ENCODE measurements at places on chromosomes 16 and 17.

- peak; percentile 2 for DNase-seq
These were observed 8.2 kb upstream of the CD300E start for GRCh38 chr17:74631468-74632450.

GRCh38 chr16:67672739-67673662 lies 6.4 kb downstream of the C16orf86 start:
- peak; percentile 84 for DNase-seq

DNA sequence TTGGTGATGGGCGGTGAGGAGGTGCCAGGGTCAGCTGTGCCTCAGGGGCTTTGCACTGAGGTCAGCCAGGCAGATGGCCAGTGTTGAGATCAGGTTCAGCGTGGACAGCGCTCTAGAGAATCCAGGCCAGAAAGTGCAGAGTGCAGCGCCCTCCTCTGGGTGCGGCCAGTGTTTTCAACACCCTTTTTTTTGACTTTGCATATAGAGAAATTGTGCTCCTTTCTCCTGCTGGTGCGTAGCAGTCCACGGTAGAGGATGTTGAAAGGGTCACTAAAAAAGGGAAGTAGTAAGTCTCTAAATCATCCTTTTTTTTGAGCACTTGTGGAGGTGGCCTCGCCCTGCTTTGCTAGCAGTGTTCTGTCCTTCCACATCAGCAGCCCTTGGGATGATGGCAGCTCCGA lies 53.9 kb downstream of the BANP start:
- no peak for DNase-seq

DNA sequence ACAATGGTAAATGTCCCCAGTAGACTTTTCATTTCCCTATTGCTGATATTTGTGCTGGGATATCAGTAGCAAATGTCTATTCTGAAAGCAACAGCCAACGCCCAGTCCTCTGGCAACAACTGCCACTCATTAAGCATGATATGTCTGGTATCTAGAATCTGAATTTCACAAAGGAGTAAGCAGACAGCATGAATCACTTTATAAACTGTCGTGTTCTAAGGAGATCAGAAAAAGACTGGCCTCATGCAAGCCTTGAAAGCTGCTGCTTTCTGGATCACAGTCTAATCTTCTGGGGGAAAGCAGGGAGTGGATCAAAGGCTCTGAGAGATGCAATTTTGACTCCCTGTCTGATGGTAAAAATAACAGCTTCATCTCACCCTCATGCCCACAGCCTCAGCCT lies 153.1 kb upstream of the NOG start:
- peak; percentile 1 for DNase-seq

DNA sequence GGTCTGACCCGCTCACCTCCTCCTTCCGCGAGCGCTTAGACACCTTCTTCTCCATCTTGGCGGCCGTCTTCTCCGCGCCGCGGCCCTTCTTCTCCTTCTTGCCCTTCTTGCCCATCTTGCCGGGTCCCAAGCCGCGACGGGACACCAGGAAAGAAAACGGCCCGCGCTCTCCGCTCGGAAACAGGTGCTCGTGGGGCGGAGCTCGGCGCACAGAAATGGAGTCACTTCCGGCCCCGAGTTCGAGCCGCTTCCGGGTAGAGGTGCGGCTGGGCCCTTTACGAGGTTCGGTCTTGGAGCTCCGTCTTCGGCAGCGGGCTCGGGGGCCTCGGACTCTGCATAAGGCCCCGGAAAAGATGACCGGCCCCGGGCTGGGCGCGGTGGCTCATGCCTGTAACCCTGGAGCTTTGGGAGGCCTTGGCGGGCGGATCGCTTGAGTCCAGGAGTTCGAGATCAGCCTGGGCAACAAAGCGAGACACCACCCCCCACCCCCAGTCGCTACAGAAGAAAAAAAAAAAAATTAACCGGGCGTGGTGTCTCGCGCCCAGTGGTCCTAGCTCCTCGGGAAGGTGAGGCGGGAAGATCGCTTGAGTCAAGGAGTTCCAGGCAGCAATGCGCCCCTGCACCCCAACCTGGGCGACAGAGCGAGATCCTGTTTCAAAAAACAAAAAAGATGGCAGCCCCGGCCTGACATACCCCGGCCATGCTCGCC lies at the start of gene KLHDC4:
KLHDC4 (minus strand) TSS at position 211 of the 709 bp plus-strand sequence; CDS start at position 115, 96 bp downstream.
- peak; percentile 85 for DNase-seq

GRCh38 chr17:57522042-57523005 lies 222.8 kb downstream of the CCDC182 start:
- no peak for DNase-seq

DNA sequence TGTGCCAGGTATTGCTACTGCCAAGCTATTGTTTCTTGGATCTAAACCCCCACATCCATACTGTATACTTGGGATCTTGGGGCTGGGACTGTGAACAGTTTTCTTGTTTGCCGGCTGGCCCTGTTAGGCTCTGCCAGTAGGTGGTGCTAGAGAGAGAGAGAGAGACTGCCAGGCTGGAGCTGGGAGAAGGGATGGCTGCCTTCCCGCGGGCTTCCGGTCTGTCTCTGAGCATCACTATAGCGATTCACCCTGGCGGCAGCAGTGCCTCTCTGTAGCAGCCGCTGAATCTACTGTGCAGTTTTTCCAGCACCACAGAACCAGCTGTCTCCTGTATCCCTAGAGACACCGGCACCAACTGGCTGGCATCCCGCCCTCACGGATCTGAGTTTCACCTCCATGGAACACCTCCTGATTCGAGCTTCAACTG lies 201.2 kb downstream of the UTP18 start:
- peak; percentile 38 for DNase-seq

- DNase-seq: no peak
These were observed 15.0 kb downstream of the SMPD3 start for GRCh38 chr16:68433316-68433715.

- no peak for DNase-seq
These were observed 214.2 kb upstream of the GSE1 start for GRCh38 chr16:85398688-85399582.

GRCh38 chr17:65294181-65294719 lies 157.1 kb downstream of the RGS9 start:
- peak; percentile 86 for DNase-seq

- peak; percentile 77 for DNase-seq
These were observed 10.5 kb upstream of the ITGAD start for GRCh38 chr16:31382485-31383161.

DNA sequence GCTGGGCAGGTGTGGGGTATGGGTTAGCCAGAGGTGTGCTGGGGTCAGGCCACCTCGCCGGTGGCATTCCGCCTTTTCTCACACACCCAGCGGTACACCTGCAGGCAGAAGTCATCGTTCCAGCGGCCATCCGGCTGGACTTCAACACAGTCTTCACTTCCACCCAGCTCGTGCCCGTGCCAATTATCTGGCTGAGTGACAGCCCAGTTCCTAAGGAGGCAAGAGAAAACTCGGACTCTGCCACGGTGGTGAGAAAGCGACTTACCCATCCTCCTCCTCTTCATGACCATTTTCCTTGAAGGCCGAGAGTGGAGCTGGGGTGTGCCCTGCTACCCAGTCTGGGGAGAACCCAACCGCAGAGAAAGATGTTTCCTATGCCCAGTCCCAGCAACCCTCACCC lies 13.1 kb downstream of the ASGR2 start:
- DNase-seq: no peak

DNA sequence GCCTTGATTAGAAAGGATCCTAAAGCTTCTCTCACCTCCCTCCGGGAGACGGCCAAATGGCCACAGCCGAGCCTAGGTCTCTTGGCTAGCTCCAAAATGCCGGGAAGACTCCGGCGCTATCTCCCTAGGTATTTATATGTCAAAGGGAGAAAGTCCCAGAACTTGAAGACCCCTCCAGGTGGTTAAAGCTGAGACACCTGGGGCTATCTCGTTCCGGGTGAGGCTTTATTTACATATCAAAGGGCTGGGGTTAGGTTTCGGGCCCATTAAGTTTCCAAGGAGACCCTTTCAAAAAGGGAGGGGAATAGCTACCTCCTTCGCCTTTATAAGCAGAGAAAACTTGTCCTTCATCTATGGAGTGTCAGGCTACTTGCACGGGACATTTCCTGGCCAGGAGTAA lies 70.9 kb upstream of the KIFC3 start:
- no peak for DNase-seq

DNA sequence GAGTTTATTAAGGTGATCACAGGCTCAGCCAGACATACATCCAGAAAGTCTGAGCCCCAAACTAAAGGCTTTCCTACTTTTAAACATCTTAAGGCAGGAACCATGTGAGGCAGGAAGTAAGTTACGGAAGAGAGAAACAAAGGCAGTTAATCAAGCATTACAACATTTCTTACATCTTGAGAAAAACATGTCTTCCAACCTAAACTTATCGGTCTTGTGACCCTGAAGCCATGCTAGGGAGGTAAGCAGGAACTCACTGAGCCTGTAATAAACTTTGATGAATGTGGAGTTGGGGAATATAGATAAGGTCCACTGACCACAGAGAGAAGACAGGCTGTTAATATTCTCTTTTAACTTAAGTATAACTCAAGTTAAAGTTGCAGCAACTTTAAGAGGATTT lies 3.5 kb upstream of the ACSM3 start:
- no peak for DNase-seq

GRCh38 chr17:81491181-81491581 lies 21.4 kb downstream of the ACTG1 start:
- DNase-seq: no peak

- no peak for DNase-seq
These were observed 20.9 kb upstream of the PYY start for GRCh38 chr17:43974382-43975266.

DNA sequence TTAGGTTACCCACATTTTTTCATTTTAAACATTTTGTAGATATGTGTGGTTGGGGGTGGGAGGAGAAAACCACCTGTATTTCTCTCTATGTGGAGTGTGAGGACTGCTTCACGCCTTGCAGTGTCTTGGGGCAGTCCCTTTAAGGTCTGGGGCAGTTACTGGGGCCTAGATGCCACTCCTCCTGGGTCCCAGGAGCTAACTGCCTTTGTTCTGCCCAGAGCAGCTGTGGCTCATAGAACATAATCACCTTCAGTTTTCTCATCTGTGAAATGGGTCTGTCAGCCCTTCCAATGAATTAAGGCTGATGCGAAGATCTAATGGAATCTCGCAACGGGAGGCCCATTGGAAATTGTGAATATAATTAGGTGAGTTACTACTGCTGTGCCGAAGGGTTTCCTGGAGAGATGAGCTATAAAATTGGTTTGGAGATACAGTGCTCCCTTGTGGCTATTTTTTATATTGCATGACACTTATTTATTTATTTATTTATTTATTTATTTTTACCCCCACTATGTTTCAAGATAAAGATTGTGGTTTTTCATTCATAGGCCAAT lies 22.9 kb downstream of the DHRS7C start:
- DNase-seq: peak; percentile 56

GRCh38 chr17:17508646-17509591 lies 12.7 kb upstream of the RASD1 start:
- DNase-seq: no peak

GRCh38 chr17:30429155-30429554 lies 48.1 kb upstream of the GOSR1 start:
- DNase-seq: peak; percentile 71

DNA sequence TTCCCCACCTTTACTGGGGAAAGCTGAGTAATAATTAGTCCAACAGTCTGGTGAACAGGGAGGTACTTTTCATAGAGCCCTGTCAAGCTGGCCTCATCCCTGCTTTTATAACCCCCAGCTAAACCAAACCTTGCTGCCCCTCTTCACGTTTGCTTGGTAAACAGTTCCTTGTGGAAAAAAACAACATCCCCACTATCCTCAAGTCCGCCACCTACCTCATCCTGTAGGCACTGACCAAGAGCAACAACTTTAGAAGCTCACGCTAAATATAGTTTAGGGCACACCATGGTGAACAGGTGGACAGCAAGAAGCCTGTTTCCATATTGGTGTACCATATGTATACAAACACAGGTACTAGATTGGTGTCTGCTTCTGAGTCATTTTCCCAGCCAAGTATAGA lies 16.5 kb downstream of the NFE2L1 start:
- no peak for DNase-seq

DNA sequence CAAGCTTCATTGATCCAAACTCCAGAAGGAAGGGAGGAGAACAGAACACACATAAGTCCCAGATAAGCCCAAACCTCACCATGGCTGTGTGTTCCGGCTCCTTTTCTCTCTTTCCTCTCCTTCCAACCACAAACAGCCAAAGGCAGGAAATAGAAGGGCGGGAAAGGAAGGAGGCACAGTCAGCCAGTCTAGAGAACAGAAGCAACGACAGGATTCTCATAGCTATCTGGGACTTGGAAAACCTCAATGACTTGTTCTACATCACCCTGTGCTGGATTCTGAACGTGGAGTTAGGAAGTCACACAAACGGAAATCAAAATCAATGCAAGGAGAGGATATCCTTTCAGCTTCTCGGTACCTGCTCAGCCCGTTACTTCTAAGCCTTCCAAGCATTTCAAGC lies 9.0 kb downstream of the CRK start:
- no peak for DNase-seq

- no peak for DNase-seq
These were observed 32.9 kb downstream of the KATNIP start for GRCh38 chr16:27582883-27583282.

DNA sequence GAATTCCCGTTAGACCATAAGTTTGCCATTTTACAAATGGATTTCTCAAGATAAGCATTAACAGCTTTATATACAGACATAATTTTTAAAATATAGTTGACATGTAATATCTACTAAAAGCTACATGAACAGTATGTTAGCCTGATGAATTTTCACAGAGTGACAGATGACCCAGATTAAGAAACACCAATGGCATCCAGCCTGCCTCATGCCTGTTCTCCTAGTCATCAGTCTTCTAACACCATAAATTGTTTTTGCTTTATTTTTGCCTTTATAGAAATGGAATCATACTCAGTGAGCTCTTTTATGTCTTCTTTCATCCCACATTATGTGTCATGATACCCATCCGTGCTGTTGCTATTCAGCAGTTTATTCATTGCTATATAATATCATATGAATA lies 80.0 kb downstream of the ATF7IP2 start:
- peak; percentile 10 for DNase-seq

GRCh38 chr17:71339206-71339605 lies 781.6 kb upstream of the SOX9 start:
- DNase-seq: no peak

GRCh38 chr17:5501685-5502084 lies 15.3 kb downstream of the MIS12 start:
- no peak for DNase-seq

DNA sequence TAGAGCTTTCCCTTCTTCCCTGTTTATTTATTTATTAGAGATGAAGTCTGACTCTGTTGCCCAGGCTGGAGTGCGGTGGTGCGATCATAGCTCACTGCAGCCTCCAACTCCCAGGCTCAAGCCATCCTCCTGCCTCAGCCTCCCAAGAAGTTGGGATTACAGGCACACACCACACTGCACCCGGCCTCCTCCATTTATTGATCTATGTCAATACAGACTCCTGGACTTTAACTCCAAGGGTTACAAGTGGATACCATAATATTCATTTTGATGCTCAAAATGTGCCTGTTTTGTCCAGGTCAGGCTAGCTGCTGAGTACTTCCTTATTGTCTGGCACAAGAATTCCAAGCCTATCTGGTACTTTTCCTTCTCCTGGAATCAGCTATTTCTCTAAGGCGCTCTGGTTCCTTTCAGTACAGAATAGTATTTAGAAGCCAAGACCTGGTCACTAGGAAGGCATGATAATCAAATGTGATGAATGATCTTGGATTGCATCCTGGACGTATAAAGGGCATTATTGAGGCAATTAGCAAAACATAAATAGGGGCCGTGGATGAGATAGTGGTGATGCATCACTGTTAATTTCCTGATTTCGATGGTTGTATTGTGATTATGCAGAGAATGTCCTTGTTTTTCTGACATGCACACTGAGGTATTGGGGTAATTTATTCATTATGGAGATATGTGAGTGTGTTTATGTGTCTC lies 21.7 kb downstream of the IL4R start:
- no peak for DNase-seq

- peak; percentile 86 for DNase-seq
These were observed 1.0 kb upstream of the MFAP4 start for GRCh38 chr17:19387921-19388521.
